ENCODE measurements at places on chromosomes 2 and 18.

DNA sequence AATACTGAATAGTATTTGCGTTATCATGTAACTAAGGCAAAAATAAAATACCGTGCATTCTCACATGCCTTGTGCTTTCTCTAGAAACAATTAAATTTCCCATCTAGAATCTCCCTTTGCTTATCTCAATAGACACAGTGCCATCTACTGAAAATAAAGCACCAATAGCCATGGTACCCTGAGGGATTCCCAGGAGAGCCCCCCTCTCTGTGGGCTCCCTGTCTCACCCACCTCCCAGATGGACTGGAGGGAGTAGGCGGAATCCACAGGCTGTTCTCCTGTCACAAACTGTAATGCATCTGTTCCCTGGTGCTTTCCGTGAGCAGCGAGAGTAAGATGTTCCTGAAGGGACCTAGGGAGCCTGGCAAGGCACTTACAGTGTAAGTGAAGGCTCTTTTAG, 112.4 kb upstream of the UPP2 start:
- DNase-seq, result no peak

DNA sequence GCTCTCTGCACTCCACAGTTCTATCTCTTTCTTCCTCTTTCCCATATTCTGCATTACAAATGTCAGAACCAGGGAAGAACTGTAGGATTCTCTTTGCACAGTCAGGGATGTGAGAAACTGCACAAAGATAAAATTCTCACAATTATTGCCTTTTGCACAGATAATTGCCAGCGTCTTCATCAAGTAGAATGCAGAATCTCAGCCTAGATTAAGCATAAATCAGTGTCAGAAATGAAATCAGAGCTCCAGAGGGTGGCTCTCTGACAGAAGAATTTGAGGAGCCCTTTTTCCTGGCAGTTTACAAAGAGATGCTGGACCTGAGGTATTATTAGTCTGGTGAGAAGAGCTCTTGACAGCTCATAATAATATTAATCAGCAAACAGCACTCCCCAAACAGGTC, 173.1 kb downstream of the PTH2R start:
- no peak for DNase-seq

DNA sequence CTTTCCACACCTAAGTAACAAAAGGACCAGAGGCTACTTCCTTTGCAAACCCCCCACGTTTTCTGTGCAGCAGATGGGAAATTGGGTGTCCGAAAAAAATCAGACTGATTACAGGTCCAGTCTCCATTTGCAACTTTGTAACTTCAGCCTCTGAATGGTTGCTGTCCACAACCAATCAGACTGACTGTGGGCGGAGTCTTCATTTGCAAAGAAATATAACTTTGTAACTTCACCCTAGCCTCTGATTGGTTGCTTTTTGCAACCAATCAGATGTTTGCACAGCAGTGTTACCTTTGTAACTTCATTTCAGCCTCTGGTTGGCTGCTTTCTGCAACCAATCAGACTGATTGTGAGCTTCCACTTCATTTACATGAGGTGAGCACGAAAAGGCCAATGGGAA, 27.8 kb upstream of the CACNB4 start:
- DNase-seq, result no peak

- DNase-seq, result no peak
Observed at GRCh38 chr2:10686176-10686730, 3.5 kb downstream of the NOL10 start.

- DNase-seq, result no peak
Observed at GRCh38 chr2:46531863-46532262, 52.5 kb downstream of the TMEM247 start.

DNA sequence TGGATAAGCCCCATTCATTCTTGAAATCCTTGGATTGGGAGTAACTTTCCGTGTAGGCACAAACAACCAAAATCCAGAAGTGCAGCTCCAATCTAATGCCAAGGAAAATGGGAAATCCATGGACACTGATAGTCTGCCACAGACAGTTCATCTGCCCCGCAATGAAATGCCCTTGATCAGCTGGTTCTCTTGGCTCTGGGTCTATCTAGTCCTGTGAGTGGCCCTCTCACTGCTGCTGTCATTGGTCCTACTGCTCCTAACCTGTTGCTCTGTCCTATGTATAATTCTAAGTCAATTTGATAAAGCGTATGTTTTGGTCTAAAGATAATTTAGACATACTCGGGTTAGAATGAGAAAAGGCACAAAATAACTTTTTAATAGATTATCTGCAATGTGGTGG, 13.7 kb upstream of the TMEM182 start:
- no peak for DNase-seq

DNA sequence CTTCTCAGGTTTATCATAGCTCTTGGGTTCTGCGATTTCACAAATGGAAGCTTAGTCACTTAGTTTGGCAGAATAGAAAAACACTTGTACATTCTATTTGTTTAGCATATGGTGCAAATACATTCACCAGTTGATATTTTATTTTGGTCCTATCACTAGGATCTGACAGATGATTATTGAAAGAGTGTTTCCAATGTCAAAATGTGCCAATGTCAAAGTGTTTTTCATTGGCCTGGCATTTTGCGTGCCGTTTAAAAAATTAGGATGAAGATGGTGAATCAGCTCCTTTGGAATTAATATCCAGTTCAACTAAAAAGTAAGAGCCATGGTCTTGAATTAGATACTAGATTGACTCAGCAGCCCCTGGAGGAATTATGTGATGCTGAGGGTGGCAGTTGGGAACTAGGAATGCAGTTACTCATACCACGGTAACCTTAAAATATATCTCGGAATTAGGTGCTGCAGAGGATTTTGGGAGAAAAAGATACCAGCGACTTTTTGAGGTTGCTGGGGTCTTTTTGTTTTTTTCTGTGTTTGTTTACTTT, 87.0 kb downstream of the SPHKAP start:
- DNase-seq, result no peak

- DNase-seq, result no peak
Observed at GRCh38 chr2:212549941-212550340, 11.3 kb upstream of the ERBB4 start.

DNA sequence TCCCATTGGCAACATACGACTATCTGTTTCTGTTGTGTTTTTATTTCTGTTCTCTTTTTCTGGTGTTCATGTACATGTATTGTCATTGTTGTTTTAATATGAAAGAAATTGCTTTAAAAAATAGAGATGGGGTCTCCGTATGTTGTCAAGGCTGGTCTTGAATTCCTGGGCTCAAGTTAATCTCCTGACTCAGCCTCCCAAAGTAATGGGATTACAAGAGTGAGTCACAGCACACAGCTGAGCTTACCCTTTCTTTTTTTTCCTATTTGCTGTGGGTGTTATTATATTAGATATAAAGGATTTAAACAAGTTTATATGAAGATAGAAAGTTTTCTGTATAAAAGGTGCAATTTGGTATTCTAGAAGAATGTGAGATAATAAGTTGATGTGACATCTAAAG, 554.6 kb downstream of the DSC3 start:
- DNase-seq, result no peak

DNA sequence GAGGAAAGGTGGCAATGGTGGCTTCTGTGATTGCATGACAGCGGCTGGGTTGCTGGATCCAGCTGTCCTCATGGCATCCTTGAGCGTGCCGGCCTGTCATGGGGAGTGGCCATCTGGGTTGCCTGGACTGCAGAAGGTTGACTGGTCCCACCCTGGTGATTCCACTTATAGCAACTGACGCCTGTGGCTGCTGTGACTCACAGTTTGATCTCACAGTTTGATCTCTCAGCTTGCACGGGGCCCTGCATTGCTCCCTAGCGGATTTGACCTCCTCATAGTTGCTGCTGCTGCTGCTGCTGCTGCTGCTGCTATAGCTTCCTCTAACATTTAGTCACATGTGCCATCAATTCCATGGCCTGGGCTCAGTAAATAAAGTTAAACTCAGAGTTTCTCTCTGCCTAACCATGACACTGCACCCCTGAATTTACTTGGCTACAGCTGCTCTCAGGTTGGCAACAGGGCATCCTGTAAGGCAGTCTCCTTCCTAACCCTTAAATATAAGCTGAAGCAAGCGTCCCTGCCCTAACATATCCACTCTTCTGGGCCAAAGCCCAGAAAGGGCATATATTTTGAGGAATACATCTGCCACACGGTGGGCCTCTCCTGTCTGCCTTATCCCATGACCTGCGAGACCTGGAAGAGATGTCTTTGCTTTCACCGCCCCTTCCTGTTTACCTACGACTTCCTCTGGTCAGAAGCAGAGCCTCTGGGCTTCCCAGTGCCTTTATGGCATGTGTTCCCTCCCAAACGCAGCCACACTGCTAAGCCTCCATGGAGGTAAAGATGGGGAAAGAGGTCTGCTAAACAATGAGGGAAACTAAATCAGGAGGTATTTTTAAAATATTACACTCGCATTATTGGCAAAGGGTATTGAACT, 37.8 kb upstream of the CCDC150 start:
- DNase-seq, result no peak

GRCh38 chr2:205969584-205969983, 116.4 kb downstream of the INO80D start:
- no peak for DNase-seq

GRCh38 chr18:60861575-60861974, 471.7 kb upstream of the CDH20 start:
- no peak for DNase-seq

DNA sequence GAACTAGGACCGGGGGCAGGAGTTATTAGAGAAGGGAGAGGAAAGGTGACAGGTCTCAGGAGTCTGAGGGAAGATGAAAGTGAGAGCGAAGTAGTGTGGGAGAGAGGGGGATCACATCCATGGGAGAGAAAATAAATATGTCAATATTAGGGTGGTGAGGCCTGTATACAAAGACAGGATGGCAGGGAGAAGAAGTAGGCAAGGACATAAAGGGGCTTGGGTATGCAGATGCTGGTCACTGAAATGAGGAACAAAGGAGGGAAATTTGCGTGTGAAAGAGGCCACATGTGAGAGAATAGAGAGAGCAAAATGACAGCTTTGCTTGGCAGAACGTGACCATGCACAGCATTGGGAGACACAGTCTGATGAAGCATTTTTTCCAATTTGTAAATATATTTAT, 13.6 kb downstream of the METAP1D start:
- DNase-seq, result no peak

- no peak for DNase-seq
Observed at GRCh38 chr2:240427729-240428128, 7.7 kb upstream of the GPC1 start.

DNA sequence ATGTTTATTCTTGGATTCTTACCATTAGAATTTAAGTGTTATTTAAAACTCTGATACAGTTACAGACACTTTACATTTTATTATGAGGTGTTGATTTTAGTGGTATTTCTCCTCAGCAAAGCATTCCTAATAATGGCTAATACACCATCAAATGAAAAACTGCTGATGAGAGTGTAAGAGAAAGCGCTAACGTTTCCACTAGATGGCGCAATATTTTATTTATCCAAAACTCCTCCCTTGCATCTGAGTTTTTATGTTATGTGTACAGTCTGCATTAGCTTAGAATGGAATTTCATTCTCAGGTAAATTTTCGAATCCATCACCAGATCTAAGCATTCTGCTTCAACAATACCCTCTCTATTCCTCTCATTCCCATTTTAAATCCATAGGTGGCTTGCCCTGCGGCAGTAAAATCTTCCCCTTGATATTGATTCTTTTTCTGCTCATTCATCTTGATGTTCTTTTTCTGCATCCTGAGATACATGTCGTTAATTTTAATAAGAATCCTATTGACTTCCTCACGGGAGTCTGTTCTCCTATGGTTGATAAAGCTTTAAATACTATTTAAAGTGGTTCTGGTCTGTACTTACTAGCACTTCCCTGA, 53.9 kb downstream of the PRKRA start:
- peak; percentile 12 for DNase-seq

DNA sequence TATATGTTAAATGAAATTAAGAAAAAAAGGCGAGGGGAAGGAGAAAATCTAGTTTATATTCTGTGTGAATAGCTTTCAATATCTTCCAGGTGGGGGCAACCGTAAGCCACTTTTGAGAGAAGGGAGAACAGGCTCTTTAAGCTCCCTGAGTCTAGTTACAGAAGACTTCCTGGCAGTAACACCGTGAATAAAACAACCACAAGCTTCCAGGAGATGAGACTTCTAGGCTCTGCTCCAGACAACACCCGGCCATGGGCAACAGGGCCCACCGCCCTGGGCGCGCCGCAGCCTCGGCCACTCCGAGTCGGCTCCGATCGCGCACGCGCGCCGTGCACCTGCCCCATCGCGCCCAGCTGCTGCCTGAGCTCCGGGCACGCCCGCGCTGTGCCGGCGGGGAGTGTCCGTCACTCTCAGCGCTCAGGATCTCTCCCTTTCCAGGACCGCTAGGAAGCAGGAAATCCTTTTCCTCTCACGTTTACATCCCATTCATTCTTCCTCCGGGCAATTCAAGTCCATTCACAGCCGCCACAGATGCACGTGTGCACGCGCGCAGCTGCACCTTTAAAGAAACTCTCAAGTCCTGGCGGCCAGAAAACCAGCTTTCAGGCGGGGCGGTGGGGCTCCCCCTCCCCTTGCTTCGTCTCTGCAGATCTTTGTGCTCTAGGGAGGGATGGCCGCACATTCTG, 19.4 kb upstream of the PAX3 start:
- peak; percentile 78 for DNase-seq

GRCh38 chr2:231900486-231900942, 25.7 kb downstream of the NPPC start:
- DNase-seq, result no peak

DNA sequence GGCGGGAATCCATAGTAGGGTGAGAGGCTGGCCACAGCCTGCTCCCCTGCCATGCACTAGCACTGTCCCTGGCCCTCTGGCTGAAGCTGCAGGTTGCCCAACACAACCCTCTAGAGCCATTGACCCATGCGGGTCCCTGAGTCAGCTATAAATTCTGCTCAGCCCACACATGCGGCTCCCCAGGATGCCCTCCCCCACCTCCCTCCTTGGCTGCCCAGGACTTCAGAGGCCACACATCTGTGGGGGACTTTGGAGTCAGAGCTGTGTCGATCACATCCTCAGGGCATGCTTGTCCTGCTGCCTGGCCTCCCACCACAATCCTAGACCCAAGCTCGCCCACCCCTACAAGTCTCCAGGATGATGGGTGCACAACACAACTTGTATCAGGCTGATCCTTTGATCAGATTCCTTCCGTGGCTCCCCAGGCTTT, 97.0 kb downstream of the TFCP2L1 start:
- no peak for DNase-seq

DNA sequence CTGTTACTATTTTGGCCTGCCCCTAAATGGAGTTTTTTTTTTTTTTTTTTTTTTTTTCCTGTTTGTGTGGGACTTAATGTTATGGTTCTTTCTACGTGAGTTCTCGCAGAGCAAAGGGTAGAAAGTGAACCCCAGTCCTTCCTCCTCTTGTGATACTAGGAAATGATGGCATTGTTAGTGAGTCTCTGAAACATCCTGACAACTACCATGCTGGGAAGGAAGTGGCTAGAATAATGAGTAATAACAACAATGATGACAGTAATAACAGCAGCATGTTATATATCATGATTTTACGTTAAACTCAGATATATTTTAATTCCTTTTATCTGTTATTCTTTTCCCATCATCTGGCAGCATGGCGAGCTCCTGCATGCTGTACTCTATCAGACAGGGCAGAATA, 216.2 kb upstream of the LINC00305 start:
- DNase-seq, result no peak
